Activated CD4-positive, alpha-beta T cell treated with anti-CD3 and anti-CD28 coated beads, Interleukin-2, amount 10 ng/mL, durations not matched to agents 7 days and 5 days (primary cell): ENCODE measurements at places on chromosomes 1 and 21.

DNA sequence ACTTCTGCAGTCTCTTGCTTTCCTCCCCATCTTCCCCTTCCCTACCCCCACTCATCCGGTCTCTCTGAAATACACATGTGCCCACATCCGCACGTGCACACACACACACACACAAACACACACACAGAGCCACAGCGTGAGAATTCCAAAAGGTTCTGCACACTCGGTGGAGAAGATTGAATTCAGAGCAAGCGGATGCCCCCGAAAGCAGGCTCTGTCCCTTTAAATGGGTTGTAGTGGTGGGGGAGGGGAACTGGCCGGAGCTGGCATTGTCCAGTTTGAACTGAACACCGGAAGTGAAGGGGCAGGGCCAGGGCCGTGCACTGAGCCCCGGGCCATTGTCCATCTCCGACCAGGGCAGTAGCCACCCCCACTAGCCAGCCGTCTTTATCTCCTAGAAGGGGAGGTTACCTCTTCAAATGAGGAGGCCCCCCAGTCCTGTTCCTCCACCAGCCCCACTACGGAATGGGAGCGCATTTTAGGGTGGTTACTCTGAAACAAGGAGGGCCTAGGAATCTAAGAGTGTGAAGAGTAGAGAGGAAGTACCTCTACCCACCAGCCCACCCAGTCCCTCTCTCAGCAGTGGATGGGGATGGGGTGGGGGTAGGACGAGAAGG is 1.3 kb upstream of the LIN28A start:
- peak; percentile 40 for DNase-seq

- DNase-seq = no peak
These were observed 131.2 kb downstream of the AK5 start for GRCh38 chr1:77412820-77413530.

- DNase-seq = no peak
These were observed 1.4 kb upstream of the SLC19A2 start for GRCh38 chr1:169487133-169487532.

GRCh38 chr1:6065093-6065858 is 19.6 kb downstream of the KCNAB2 start:
- DNase-seq = no peak

- DNase-seq = no peak
These were observed 73.6 kb upstream of the PTGFRN start for GRCh38 chr1:116836099-116836498.

DNA sequence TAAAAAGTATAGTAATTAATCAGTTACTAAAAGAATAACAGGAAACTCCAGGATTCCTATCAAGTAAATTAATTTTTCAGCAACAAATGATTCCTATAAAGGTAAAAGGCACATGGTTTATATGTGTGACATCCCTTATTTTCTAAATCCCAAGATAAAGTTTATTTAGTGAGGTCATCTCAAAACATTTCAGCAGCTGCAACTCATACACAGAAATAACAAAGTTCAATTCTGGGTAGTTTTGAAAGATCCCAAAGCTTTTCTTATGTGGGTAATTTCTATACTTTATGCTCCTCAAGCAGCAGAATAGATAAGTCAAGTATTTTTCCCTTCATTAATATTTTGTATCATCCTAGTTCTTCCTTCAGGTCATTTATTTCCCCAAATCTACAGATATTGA is 117.7 kb downstream of the EIF4G3 start:
- DNase-seq = no peak

GRCh38 chr1:39317111-39317510 is 112.6 kb downstream of the MACF1 start:
- DNase-seq = no peak

DNA sequence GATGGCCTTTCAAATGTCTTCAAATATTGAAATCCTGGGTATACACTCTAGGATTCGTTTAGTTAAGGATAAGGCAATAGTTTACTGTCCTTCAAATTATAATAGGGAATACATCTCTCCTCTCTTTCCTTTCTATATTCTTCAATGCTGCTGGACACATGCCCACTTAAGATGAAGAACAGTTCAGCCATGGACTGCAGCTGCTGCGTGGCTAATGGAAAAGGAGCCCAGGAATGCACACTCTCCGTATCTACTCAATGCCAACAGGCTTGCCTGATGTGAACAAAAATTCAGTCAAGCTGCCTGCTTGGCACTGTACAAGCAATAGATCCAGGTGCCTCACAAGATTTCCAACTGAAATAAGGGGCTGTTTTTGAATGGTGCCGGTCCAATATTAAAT is 321.2 kb upstream of the LYPLAL1 start:
- no peak for DNase-seq

GRCh38 chr1:26745191-26745590 is 42.6 kb upstream of the PIGV start:
- DNase-seq = no peak

DNA sequence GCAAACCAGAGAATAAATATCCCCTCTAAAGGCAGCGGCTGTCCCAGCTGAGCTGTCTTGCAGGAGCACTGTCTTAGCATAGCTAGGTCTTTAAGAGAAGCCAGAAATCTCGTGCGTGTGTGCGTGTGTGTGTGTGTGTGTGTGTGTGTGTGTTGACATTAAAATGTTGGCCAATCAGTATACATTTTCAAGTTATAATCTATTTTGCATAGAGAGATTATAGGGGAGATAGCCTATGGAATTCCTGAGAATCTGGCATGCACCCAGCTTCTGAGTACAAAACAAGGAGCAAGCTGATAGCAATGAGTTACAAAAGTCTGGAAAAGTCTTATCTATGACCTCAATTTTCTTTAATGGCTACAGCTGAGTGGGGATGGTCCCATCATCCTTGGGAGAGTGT is 17.7 kb downstream of the METTL13 start:
- no peak for DNase-seq

DNA sequence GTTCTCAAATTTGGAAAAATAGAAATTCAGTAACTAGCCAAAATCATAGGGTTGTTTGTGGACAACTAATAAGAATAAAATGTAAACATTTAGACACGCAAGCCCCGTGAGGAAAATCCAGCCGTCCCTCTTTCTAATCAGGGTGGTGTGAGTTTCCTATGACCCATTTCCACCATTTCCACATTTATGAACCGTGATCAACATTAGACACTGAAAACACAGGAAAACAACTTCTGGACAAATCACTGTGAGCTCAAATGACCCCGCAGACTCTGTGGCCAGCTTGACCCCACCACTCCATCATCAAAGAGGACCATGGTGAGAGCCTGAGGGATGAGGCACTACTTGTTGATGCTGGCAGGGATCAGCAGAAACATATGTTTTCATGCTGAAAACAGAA is 101.0 kb downstream of the SIM2 start:
- no peak for DNase-seq

DNA sequence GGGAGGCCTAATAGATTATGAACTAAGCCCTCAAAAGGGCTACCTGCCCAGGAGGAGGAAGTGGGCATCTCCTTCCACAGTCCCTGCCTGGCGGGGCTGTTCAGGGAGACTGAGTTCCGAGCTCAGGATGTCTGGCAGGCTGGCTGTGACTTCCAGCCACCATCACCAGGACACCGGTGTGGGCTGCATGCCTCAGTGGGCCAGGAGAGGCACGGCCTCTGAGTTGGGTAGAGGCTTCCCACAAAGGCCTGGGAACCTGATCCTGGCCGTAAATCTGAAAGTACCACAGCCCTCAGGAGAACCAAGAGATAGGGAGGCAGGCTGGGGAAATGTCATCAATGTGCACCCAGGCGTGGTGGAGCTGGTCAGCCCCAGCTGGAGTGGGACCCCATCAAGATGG is 29.1 kb downstream of the NTPCR start:
- DNase-seq = no peak
